CD8-positive, alpha-beta memory T cell (primary cell): ENCODE measurements at places on chromosomes 7 and 10. TPM values are rescaled to one million over a fixed set of nuclear protein-coding genes. Genes with fewer than 3 reads are reported as not detected.

DNA sequence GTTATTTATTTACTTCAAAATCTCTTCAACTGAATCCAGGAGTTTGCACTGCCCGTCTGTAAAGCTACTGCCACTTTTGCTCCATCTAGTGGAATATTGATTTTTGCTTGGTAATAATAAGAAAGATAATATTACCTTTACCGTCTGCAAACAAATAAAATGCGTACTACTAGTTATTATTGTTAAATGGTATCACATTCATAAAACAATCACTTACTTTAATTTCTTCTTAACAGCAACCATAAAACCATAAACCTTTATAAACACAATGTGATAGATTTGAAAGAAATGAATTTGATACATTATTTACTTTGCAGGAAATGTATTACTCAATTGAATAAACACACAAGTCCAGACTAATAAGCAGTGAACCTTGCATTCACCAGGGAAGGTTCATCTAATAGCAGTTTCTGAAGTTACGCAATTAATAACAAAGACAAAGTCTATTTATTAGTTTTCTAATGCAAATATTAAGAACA, 6.4 kb downstream of the AGMO start:
- H3K27ac ChIP-seq, result no peak overlapping the region
- no peak overlapping the region for H3K4me3 ChIP-seq
- no peak for DNase-seq
- H3K4me1 ChIP-seq, result no peaks in the 10 kb centered on the region
- H3K36me3 ChIP-seq, result no peaks in the 10 kb centered on the region

Gene CAV1
- polyA plus RNA-seq, result not detected

- H3K27ac ChIP-seq, result peak overlapping the region; percentile 77
- peaks cover 98% of the 10 kb centered on the region for H3K4me1 ChIP-seq
- H3K27me3 ChIP-seq, result no peaks in the 10 kb centered on the region
These were observed 60.1 kb downstream of the IKZF1 start for GRCh38 chr7:50364645-50365044.

DNA sequence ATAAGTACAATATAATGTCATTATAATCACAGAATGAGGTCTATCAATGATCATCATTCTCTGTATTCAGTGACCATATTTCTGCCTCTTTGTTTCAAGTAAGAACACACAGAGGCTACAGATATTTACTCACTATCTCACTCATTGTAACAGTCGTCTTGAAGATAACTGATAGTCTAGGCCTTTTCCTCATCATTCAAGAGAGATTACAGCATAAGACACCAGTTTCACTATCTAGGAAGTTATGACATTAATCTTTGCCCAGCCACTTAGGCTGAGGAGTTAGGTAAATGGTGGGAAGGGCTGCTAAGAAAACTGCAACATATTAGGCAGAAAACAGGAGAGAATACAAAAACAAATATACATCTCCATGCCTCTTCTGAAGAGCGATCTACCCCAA, 125.3 kb downstream of the CHCHD3 start:
- DNase-seq, result no peak
- H3K27ac ChIP-seq, result no peak overlapping the region
- no peak overlapping the region for H3K4me3 ChIP-seq

GRCh38 chr10:71714031-71714410, 5.6 kb downstream of the C10orf105 start:
- peak overlapping the region; percentile 16 for H3K4me3 ChIP-seq
- peak overlapping the region; percentile 66 for H3K27ac ChIP-seq
- H3K36me3 ChIP-seq, result no peaks in the 10 kb centered on the region
- DNase-seq, result no peak

DNA sequence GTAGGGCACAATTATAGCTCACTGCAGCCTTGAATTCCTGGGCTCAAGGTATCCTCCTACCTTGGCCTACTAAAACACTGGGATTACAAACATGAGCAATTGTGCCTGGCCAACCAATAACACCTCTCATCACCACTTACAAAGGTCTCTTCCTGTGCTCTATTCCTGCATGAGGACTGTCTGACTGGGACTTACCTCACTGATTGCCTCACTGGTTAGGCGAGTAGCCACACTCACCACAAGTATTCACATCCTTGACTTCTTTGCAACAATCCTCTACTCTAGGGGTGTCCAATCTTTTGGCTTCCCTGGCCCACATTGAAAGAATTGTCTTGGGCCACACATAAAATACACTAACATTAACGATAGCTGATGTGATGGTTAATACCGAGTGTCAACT, 22.6 kb upstream of the PDIA4 start:
- DNase-seq, result no peak
- H3K27me3 ChIP-seq, result no peaks in the 10 kb centered on the region
- H3K4me1 ChIP-seq, result no peaks in the 10 kb centered on the region

DNA sequence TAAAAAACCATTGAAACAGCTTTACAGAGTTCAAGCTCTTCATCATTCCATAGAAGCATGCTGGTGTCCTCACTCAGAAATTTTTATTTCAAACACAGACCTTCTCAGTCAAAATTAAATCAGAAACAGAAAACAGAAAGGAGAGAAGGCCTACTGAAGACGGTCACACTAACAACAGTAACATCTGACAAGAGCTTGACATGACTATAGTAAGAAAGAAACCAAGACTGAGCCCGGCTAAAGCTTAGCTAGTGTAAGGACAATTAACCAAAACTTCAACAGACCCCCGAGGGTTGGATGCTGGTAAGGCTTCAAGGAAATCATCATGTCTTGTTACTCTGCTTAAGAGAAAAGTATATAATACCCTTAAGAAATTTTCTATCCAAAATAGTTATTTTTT, 38.6 kb downstream of the MTPN start:
- no peaks in the 10 kb centered on the region for H3K27me3 ChIP-seq
- H3K36me3 ChIP-seq, result no peaks in the 10 kb centered on the region
- peaks cover 64% of the 10 kb centered on the region for H3K4me1 ChIP-seq
- no peak for DNase-seq
- H3K27ac ChIP-seq, result no peak overlapping the region
- H3K4me3 ChIP-seq, result no peak overlapping the region
